ENCODE measurements at places on chromosomes 2 and 18.

- no peak for DNase-seq
Observed at GRCh38 chr18:36889742-36890141, 60.8 kb downstream of the KIAA1328 start.

DNA sequence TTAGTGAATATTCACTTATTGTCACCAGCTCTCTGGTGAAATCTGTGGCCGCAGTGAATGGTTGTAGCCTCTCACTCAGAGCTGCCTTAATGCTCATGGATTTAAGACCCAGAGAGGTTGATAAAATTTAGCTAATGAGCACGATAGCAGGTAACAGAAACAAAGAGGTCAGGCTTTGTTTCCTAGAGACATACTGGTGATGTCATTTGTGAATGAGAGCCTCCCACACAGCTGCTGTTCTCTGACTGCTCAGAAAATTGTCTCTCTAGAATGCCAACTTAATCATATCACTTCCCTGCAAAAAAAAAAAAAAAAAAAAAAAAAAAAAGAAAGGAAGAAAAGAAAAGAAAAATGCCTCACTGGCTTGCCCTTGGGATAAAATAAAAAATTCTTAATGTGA, 411.7 kb upstream of the MYT1L start:
- no peak for DNase-seq

GRCh38 chr2:98032086-98032485, 36.3 kb upstream of the TMEM131 start:
- no peak for DNase-seq

GRCh38 chr2:233471291-233472035, 95.1 kb downstream of the USP40 start:
- no peak for DNase-seq

- DNase-seq, result no peak
Observed at GRCh38 chr2:28333606-28334526, 58.8 kb upstream of the FOSL2 start.

- no peak for DNase-seq
Observed at GRCh38 chr2:241565411-241565810, 6.9 kb downstream of the BOK start.

DNA sequence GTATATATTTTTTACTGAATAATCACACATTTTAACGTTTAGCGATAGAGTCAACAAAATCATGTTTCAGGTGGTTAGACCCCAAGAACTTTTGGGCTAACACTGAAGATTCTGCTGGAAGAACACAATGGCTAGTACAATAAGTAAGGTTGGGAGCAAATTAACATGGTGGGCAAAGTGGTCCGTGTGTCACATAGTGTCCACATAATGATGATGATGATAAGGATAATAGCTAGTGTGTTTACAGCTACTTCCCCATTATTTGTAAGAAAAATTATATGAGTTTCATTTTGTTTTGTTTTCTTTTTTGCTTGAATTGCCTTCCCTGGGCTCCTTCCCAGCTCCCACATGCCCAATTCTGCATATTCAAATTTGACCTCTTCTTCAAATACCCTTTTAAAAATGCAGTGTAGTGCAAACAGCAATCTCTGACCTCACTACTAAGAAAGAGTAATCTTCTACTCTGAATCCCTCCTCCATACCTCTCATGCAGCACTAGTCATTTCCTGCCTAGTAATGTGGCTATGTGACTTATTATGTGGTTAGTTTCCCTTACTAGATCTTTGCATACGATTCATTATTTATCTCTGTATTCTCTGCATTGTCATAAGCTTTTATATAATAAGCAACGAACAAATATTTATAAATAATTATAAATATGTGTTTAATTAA, 16.9 kb upstream of the VPS54 start:
- DNase-seq, result no peak

- no peak for DNase-seq
Observed at GRCh38 chr2:121196132-121196848, 88.7 kb downstream of the TFCP2L1 start.

DNA sequence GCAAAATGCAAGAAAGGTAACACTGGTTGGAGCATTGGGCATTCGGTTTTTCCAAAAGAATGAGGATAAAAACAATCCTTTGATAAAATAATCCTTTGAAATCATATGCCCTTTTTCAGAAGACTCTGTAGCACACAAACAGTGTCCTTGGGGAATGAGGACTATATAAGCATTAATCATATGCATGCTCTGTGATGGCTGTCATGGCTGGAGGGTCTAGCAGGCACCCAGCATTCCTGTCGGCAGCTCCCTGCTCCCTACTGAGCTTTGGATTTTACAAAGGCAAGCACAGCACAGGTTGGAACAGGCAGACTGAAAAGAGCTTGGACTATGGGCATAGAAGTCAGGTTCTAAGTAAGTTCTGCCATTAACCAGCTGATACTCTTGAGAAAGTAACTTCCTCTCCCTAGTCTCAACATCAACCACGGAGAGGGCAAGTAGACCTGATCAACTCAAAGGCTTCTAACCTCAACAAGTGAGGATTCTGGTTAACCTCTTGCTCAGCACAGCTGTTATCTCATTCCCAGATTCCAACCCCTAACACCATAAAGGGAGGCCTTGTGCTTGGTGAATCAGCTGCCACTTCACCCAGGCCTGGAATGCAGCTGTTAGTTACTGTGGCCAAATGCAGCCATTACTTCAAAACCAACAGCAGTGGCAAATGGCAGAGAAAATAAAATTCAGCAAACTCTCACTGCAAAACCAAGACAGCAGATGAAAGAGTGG, 29.5 kb downstream of the GALNT14 start:
- no peak for DNase-seq

- DNase-seq, result no peak
Observed at GRCh38 chr2:70685771-70686171, 82.2 kb downstream of the ADD2 start.

DNA sequence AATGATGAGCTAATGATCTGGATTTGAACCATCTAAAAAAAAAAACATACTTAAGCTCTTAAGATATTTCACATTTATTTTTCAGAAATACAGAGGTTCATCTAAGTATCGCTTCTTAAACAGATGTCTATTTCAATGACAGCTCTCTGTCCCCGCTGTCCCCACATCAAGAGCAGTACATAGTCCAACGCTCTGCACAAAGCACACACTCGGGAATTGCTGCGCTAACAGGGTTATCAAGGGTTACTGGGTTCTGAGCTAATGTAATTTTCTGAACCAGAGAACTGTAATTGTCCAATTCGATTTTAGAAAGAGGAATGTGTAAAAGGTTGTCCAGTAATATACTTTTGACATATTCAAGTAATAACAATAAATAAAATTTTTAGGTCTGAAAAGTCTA, 58.8 kb upstream of the ST8SIA5 start:
- DNase-seq, result no peak

DNA sequence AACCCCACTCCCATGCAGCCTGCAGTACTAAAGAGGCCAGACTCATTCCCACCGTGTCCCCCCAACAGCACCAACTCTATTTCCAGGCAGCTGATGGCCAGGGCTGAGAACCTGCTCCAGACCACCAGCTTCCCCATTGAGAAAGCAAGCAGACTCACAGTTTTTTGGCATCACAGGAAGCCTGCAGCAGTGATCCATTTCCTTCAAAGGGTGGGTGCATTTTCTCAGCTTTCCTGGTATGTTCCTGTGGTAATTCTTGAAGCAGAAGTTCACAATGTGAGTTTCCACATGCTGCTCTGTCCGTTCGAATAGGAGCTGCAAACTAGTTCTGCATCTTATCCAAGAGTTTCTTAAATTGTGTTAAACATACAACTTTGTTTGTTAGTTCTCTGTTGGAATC, 1249.6 kb upstream of the FAM98A start:
- no peak for DNase-seq

- no peak for DNase-seq
Observed at GRCh38 chr2:126778561-126779501, 119.9 kb upstream of the TEX51 start.

GRCh38 chr2:34899079-34899478, 1300.0 kb upstream of the FAM98A start:
- no peak for DNase-seq

Data from activated T-helper 1 cell treated with anti-CD3 and anti-CD28 coated beads, Interleukin-2, amount 50 U/mL, for 16 hours (primary cell).